ENCODE measurements at places on chromosomes 1 and 21. TPM values are rescaled to one million over a fixed set of nuclear protein-coding genes. Genes with fewer than 3 reads are reported as not detected.

GBP2 gene
- 294 TPM for total RNA-seq

LRRC8C gene
- total RNA-seq = 27.0 TPM

NTNG1 gene
- total RNA-seq = 0.25 TPM

FAM78B gene
- 0.78 TPM for total RNA-seq

C1QB gene
- total RNA-seq = not detected

TIMM17A gene
- 64.3 TPM for total RNA-seq

SEC16B gene
- total RNA-seq = not detected

LYST gene
- total RNA-seq = 73.0 TPM

S100A14 gene
- not detected for total RNA-seq

ST6GALNAC5 gene
- not detected for total RNA-seq

Measured in activated naive CD4-positive, alpha-beta T cell treated with anti-CD3 and anti-CD28 coated beads, Interleukin-2, amount 50 U/mL, for 72 hours (primary cell).